ENCODE measurements at places on chromosomes 1 and 21.

GRCh38 chr1:119632841-119633240 is 15.2 kb downstream of the ZNF697 start:
- DNase-seq: no peak

DNA sequence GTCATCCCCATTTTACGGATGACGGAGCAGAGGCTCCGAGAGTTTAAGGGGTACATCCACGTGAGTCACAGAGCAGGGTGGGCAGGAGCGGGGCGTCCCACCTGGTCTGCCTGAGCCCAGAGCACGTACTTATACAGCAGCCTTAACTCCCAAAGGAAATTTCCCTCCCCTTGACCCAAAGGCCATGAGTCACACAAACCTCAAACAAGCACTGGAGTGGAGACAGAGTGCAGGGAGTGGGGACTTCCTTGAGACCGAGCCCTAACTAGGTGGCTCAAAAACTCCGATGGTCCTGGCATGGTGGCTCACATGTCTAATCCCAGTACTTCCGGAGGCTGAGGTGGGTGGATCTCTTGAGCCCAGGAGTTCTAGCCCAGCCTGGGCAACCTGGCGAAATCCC is 141.6 kb upstream of the KLHDC7A start:
- no peak for DNase-seq

DNA sequence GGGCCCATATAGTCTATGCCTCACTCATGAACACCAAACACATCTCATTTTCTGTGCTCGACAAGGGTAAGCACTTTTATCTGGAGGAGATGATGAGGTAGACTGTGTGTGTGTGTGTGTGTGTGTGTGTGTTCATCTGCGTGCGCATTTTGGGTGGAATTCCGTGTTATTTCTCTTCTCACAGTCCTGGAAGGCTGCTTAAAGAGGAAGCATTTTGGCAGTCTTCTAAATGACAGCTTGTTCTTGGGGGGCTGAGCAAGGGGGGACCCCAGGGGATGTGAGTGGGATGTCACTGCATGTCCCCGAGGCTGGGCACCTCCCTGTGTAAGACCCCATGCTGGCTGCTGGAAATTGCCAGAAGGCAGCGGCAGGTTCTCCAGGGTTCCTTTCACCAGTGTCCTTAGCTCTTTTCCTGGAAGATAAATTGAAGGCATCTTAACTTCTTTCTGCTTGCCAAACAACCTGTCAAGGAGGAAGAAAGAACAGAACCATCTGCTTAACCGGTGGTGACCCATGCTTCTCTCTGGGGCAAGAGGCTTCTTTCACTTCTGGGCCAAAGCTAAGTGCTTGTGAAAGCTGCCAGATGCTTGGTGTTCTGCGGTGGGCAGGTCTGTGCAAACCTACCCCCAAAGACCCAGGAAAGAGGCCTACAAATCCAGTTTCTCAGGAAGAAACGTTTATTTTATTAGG is 9.9 kb upstream of the RD3 start:
- DNase-seq: no peak

DNA sequence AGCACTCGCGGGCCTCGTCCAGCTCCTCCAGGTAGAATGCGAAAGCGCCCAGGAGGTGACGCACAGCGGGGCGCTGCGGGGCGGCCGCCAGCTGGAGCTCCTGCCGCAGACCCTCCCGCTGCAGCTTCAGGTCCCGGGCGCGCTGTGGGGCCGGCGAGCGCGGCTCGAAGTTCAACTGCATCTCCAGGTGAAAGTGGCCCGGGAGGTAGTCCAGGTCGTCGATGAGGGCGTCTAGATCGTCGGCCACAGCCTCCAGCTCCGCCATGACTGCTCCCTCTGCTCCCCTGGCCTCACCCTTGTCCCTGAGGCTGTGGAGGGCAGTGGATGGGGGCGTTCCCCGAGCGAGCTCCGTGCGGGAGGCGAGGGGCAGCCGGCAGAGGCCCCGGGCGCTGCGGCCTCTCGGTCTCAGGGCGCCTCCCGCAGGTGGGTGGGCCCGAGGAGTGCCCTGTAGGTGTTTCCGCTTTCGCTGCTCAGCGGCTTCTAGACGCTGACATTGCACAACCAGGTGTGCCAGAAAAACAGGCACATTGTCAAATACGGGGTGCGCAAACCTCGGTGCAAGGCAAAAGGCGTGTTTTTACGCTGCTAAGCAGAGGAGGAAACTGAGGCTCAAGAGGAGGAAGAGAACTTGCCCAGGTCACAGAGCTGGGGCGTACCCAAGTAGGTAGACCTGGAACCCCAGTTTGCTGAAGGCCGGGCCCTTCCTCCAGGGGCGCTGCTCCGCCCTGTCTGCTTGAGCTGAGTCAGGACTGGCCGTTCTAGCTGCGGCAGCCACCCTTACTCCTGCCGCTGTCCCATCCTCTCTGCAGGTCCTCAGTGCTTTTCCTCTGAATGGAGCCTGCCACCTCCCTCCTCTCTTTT is at the start of gene TTC22:
TSS of gene TTC22 (minus strand) at position 425 of the 861 bp plus-strand sequence. CDS start at position 265, 160 bp downstream.
- peak; percentile 64 for DNase-seq
